ENCODE measurements at places on chromosomes 12 and 14. TPM values are rescaled to one million over a fixed set of nuclear protein-coding genes. Genes with fewer than 3 reads are reported as not detected.
A peak's percentile ranks its signal among the peaks of the same experiment; 100 is the strongest.

DNA sequence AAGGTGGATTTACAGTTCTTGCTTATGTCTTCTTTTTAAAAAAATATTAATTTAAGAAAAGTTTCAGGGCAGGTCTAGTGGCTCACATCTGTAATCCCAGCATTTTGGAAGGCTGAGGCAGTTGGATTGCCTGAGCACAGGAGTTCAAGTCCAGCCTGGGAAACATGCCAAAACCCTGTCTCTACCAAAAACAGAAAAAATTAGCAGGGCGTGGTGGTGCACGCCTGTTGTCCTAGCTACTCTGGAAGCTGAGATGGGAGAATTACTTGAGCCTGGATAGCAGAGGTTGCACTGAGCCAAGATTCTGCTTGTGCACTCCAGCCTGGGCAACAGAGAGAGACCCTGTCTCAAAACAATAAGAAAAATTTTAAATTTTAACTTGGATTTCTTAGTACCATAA lies 5.4 kb upstream of the TAS2R46 start:
- no peak overlapping the region for H3K27ac ChIP-seq
- DNase-seq, result no peak
- H3K27me3 ChIP-seq, result no peaks in the 10 kb centered on the region
- H3K4me3 ChIP-seq, result no peak overlapping the region
- H3K36me3 ChIP-seq, result peaks cover 16% of the 10 kb centered on the region

DNA sequence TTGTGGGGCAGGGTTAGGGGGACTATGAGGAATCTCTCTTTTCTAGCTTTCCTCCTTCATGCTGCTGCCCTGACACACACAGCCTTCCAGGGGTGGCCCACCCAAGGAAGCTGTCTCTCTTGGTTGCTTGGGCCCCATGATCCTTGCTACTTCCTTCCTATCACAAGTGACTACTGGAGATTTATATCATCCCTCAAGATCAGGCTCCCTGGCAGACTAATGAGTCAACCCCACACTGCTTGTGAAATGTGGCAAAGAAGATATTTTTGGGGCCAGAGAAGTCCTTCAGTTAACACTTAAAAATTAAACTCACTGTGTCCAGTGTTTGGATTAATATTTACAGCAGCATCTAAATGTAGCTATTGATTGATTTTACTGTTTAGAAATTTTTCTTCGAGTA lies 1.5 kb downstream of the OR4E1 start:
- H3K4me3 ChIP-seq, result no peak overlapping the region
- H3K27me3 ChIP-seq, result peaks cover 29% of the 10 kb centered on the region

DNA sequence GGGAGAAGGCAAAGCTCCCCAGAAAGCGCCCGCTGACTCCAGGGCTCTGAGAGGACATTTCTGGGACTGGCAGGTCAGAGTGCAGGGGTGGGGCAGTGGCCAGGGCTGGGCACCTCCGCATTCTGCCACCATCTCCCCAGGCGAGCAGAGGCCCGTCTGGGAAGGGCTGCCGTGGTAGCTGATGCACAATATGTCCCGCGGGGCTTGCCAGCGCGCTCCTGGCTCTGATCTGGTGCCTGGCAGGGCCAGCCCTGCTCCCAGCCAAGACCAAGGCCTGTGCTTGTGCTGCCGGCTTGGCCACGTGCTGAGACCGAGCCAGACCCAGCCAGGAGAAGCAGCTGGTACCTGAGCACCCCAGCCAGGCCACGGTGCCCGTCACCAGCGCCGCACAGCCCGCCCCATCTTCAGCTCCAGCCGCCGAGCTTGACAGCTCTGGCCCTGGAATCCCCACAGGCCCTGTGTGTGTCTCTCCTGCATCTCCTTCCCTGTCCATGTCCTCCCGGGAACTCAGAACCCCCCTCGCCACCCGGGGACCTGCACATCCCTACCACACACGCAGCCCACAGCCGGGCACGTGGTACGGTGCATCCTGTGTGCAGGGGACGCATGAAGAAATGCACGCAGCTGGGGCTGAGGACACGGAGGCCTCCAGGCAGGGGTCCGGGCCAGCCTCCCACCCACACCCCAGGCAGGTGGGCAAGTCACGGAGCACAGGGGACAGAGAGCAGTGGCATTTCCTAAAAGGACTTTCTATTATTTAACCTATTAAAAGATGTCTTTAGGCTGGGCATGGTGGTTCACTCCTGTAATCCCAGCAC lies 68.6 kb upstream of the C14orf180 start:
- no peak overlapping the region for H3K4me3 ChIP-seq
- no peak overlapping the region for H3K27ac ChIP-seq
- DNase-seq, result no peak
- H3K27me3 ChIP-seq, result peaks cover 2% of the 10 kb centered on the region
- no peaks in the 10 kb centered on the region for H3K4me1 ChIP-seq

DNA sequence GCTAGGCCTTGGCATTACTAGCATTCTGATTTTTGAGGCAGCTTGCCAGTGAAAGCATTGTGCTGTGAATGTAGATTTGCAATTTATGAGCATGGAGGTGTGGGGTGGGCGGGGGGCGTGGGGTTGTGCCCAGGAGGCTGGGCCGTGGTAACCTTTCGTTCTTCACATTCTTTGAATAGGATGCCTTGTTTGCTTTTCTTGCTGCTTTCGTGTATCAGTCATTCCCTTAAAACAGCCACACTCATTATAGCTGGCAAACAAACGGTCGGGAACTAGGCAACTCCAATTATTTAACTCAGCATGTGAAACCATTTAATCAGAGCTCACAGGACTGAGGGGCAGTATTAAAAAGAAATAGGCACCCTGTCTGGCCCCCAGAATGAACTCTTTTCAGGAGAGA lies 115.9 kb upstream of the PELI2 start:
- DNase-seq, result no peak
- H3K36me3 ChIP-seq, result peaks cover 10% of the 10 kb centered on the region
- H3K4me3 ChIP-seq, result no peak overlapping the region
- peaks cover 32% of the 10 kb centered on the region for H3K4me1 ChIP-seq
- H3K27ac ChIP-seq, result no peak overlapping the region
- peaks cover 57% of the 10 kb centered on the region for H3K27me3 ChIP-seq

GRCh38 chr14:56352999-56353398 lies 226.6 kb upstream of the TMEM260 start:
- no peak overlapping the region for H3K4me3 ChIP-seq
- no peak overlapping the region for H3K27ac ChIP-seq
- DNase-seq, result no peak
- peaks cover 6% of the 10 kb centered on the region for H3K27me3 ChIP-seq
- peaks cover under 1% of the 10 kb centered on the region for H3K4me1 ChIP-seq
- no peaks in the 10 kb centered on the region for H3K36me3 ChIP-seq

DNA sequence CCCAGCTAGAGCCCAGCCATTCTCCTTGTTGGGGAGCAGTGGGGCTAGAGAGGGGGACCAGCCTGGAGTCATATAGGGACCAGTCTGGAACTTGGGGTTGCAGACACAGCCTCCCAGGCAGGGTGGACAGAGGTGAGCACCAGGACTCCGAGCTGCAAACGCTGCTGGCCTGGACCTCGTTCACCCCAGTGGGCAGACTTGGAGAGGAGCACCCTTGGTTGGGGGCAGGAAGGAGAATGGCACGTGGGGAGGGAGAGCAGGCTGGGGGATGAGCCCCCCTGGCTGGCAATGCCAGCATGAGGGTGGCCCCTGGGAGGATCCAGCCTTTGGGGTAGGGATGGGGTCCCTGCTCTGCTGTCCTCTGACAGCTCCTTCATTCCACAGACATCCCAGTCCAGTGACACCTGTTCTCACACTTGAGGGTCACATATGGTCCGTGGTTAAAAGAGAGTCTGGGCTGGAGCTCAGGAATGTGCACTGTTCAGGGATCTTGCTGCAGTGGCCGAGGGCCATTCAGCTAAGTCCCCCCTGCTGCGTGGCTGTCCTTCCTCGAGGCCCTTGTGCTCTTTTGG lies 2.8 kb downstream of the LBHD2 start:
- no peak overlapping the region for H3K4me3 ChIP-seq
- H3K4me1 ChIP-seq, result peaks cover 6% of the 10 kb centered on the region

- no peak for DNase-seq
- H3K27me3 ChIP-seq, result no peaks in the 10 kb centered on the region
- no peaks in the 10 kb centered on the region for H3K36me3 ChIP-seq
- no peak overlapping the region for H3K27ac ChIP-seq
- no peaks in the 10 kb centered on the region for H3K4me1 ChIP-seq
Observed at GRCh38 chr12:96743606-96744005, 163.5 kb upstream of the NEDD1 start.

- DNase-seq, result no peak
- H3K27ac ChIP-seq, result no peak overlapping the region
- H3K4me1 ChIP-seq, result peaks cover 6% of the 10 kb centered on the region
- H3K4me3 ChIP-seq, result no peak overlapping the region
- H3K36me3 ChIP-seq, result peaks cover 42% of the 10 kb centered on the region
Observed at GRCh38 chr12:76531056-76531455, 28.5 kb downstream of the OSBPL8 start.

DNA sequence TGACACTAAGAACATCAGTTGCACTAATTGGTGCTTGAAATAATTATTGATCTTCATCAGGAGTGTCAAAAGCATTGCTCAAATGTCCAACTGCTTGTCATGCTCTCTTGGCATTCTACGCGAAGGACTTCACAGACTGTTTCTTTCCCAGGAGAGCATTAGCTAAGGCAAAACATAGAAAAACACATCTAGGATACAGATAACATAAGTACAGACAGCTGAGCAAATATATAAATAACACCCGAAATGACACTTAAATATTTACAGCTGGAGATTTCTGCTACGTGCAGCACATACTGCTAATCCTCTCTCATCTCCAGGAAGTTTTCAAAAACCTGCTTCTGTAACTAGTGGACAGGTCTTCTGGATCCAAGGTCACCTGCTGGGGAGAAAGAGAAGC lies 120.0 kb upstream of the PRMT8 start:
- no peaks in the 10 kb centered on the region for H3K36me3 ChIP-seq
- no peak overlapping the region for H3K27ac ChIP-seq
- no peak for DNase-seq
- H3K4me3 ChIP-seq, result no peak overlapping the region

DNA sequence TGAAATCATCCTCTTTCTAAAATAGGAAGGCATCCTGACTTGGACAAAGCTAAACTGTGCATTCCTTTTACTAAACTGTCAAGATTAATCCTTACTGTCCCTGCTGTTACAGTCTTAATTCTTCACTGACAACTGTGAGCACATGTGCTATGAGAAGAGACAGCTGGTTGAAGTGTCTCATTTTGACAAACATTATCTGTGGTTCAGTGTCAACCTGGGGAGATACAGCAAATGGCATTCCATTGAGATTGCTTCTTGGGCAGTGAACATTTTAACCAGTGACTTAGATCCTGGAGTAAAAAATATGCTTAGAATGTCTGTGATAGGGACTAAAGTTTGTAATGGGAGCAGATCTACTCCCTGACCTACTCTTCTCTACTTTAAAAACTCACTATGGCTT lies 552.6 kb upstream of the ATP2B1 start:
- DNase-seq, result no peak
- H3K4me1 ChIP-seq, result no peaks in the 10 kb centered on the region
- H3K36me3 ChIP-seq, result no peaks in the 10 kb centered on the region
- H3K4me3 ChIP-seq, result no peak overlapping the region
- peaks cover 22% of the 10 kb centered on the region for H3K27me3 ChIP-seq

GRCh38 chr12:32302218-32303173 lies 96.9 kb upstream of the FGD4 start:
- H3K27ac ChIP-seq, result no peak overlapping the region
- H3K36me3 ChIP-seq, result peaks cover 2% of the 10 kb centered on the region
- DNase-seq, result no peak
- H3K27me3 ChIP-seq, result no peaks in the 10 kb centered on the region

- no peak overlapping the region for H3K27ac ChIP-seq
- H3K4me3 ChIP-seq, result no peak overlapping the region
- no peaks in the 10 kb centered on the region for H3K27me3 ChIP-seq
- no peaks in the 10 kb centered on the region for H3K36me3 ChIP-seq
- no peaks in the 10 kb centered on the region for H3K4me1 ChIP-seq
- no peak for DNase-seq
Observed at GRCh38 chr14:89212386-89213235, 204.4 kb downstream of the FOXN3 start.

DNA sequence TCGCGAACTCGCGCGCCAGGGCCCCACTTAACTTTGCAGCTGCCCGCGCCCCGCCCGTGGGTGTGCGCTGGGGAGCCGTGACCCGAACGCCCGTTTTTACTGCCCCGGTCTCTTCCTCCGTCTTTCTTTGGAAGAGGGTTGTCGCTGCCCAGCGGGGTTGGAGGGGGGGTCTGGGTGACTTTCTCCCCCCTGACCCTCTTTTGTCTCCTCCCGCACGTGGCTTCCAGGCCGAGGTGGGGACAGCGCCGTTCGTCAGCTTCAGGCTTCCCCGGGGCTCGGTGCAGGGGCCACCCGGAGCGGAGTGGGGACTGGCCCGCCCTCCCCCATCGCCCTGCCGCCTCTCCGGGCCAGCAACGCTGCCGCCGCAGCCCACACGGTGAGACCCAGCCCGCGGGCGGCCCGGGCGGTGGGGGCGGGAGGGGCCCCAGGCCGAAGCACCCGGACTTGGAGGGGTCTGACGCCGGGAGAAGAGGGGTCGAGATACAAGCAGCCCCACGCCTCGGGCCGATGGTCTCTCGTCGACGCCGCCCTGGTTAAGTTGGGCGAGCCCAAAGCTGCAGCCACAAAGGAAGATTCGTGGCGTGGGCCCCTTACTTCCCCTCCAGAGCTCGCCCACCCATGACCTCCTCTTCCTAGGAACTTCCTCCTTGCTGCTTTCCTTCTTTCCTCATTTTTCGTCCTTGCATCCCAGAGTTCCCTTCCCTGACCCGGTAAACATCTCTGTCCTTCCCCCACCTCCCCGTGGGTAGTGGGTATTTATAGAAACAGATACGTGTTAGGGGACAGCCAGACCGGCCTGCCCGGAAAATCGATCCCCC lies 1.2 kb downstream of the DYRK2 start:
- H3K4me3 ChIP-seq, result peak overlapping the region; percentile 92
- peaks cover 10% of the 10 kb centered on the region for H3K27me3 ChIP-seq
- peak; percentile 54 for DNase-seq
- peaks cover 25% of the 10 kb centered on the region for H3K36me3 ChIP-seq
- H3K27ac ChIP-seq, result peak overlapping the region; percentile 85

DNA sequence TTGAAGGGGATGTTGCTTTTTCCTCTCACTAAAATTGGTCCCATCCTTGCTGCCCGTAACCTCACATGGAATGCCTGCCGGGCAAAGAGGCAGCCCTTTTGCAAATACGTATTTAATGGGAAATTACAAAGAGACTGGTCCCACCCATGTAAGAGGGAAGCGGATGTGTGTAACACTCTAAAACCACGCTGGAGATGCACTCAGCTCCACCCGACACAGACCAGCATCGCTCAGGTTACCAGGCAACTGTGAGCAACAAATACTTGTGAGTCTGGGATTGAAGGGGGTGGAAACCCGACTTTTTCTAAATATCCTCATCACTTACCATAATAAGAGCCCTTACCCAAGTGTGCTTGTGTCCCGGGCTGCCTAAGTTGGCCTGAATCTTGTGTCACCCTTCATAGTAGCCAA lies 47.7 kb downstream of the ELK3 start:
- peaks cover 50% of the 10 kb centered on the region for H3K4me1 ChIP-seq
- peak; percentile 91 for DNase-seq
- peak overlapping the region; percentile 83 for H3K27ac ChIP-seq
- H3K4me3 ChIP-seq, result peak overlapping the region; percentile 60
- no peaks in the 10 kb centered on the region for H3K27me3 ChIP-seq

- no peak for DNase-seq
- H3K27me3 ChIP-seq, result no peaks in the 10 kb centered on the region
- H3K4me1 ChIP-seq, result no peaks in the 10 kb centered on the region
- no peak overlapping the region for H3K27ac ChIP-seq
Observed at GRCh38 chr14:78713716-78714115, 543.5 kb downstream of the NRXN3 start.

The C12orf56 gene
- not detected for total RNA-seq

The RFX4 gene
- not detected for total RNA-seq

The RNASE4 gene
- total RNA-seq, result 0.75 TPM

The CD69 gene
- total RNA-seq, result 104 TPM

The PSMD9 gene
- total RNA-seq, result 63.5 TPM

The KRT83 gene
- not detected for total RNA-seq

The CCT2 gene
- total RNA-seq, result 193 TPM

The ASCL1 gene
- total RNA-seq, result not detected

The CISTR gene
- not detected for total RNA-seq
